ENCODE measurements at places on chromosomes 5 and 9. TPM values are rescaled to one million over a fixed set of nuclear protein-coding genes. Genes with fewer than 3 reads are reported as not detected.

Gene TYRP1
- not detected for total RNA-seq

Gene TLR4
- total RNA-seq = 0.02 TPM

Gene GRM6
- total RNA-seq = not detected

Gene GFPT2
- total RNA-seq = 0.09 TPM
